Choroid plexus epithelial cell (primary cell): ENCODE measurements at places on chromosomes 12 and 14.

GRCh38 chr12:2225696-2226095, 172.9 kb downstream of the CACNA1C start:
- DNase-seq, result no peak

DNA sequence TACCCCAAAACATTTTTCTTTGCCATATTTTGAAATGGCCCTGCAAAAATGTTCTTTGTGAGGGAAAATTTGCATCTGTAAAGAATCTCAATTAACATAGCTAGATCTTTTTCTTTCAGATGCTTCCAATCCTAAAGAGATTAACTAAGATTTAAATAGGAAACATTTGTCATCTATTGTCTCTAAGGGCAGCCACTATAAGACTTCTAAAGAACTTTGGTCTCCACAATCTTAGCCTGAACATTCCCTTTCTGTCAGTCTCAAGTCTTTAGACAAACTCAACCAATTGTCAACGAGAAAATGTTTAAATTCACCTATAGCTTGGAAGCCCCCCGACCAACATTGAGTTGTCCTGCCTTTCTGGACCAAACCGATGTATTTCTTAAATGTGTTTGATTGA, 71.1 kb upstream of the RASSF8 start:
- no peak for DNase-seq

- DNase-seq, result no peak
These were observed 9.1 kb downstream of the INTS13 start for GRCh38 chr12:26928661-26929060.

DNA sequence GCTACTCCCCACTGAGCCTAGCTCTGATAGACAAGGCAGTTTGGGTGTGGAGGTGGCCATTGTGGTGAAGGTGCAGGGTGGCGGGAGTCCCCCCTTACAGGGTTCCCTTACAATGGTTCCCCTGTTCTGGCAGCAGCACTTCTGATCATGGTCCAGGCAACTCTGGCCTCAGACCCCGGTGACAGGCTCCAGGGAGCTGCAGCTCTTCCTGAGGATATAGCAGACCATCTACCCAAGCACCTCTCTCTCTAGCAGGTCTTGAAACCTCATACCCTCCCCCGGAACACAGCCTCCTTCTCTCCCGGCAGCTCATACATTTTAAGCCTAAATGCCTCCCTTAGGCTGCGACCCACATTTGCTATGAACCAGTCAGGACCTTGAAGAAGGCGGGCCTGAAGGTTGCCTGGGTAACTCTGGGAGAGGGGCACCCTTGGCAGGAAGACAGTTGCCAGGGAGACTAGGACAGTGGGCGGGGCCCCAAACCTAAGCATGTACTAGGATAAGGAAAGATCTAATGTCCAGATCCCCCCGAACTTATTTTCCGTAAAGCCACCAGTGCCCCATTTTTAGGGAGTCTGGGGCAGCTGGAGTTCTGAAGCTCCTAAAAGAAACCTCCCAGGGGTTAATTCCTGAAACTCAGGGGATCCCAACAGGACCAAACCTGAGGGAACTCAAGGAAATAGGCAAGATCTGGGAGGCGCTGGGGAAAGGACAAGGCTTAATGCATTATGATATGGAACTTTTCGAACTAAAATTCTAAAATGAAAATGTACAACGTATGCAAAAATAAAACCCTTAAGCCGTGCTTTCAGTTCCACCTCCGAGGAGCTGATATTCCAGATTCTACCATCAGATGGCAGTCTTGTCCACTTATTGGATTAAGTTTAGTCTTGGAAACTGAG, 4.5 kb upstream of the GDF11 start:
- peak; percentile 91 for DNase-seq

DNA sequence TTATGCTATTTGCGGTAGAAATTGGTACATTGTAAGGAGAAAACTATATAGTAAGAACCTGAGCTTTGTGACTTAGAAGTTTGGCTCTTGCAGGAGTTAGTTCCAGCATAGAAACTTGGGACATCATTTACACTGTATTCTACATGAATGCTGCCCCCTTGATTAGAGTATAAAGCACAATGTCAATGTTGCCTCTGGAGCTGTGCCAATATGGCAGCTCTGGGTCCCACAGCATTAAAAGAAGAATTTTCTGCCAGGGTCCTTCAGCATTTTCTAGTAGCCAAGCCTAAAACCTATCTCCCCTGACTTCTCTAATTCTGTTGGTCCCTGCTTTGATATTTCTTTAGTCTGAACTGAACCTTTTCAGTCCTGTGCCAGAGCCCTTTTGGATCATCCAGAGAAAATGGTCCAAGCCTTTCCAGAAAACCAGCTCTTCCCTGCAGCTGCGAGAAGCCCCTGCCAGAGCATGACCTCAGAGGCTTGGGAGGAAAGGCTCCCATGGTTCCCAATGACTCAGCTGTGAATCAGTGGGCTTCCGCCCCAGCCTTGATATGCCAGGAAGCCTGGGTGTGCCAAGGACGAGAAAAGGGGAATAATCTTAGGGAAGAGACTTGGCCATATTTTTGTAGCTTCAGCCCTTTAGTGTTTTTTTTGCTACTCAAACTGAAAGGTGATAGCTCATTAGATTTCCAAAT, 43.2 kb downstream of the PLEKHG7 start:
- peak; percentile 77 for DNase-seq

GRCh38 chr12:24795699-24796347, 153.1 kb downstream of the BCAT1 start:
- DNase-seq, result peak; percentile 13

DNA sequence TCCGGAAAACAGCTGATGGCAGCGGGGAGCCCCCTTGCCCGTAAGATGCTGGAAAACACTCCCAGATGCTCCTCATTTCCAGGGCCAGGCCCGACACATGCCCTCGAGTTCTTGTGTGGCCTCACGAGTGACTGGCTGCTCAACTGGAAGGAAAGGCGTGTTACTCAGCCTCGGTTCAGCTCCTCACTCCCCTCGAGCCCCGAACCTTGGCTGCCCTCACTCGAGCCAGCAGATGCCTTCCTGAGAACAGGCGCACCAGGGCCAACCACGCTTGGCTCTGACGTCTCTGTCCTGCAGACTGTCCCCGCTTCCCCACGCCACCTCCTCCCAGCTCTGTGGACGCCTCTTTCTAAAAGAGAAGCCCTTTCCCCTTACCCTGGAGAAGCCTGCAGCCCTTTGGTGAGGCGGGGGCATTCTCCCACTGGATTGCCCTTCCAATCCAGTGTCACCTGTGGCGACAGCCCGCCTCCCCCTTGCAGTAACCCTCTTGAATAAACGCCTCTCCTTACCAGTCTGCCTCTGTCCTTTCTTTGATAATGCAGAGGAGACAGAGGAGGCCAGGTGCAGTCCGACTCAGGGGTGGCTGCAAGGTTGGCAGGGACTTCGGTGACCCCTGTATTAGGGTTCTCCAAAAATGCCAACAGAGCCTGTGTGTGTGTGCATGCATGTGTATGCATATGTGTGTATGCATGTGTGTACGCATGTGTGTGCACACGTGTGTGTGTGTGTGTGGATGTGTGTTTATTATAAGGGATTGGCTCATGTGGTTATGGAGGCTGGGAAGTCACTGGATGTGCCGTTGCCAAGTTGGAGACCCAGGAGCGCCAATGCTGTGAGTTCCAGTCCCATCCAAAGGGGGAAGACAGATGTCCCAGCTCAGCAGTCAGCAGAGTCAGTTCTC, 166.3 kb downstream of the KIF26A start:
- no peak for DNase-seq

DNA sequence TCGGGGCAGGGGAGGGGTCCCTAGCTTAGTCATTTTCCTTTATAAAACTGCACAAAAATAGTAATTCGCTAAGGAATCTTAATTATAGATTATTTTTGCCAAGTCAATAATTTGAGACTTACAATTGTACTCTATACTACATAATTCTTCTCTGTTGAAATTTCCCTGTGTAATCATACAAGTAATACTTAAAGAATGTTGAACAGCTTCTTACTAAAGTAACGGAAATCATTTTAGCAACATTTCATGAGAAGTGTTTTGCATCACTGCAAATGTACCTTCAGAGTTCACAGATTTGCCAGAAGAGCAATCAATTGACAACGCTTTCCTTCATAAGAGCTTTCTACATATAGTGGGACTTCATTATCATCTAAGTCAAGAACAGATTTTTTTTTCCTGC, 7.9 kb upstream of the GNG2 start:
- DNase-seq, result peak; percentile 59

DNA sequence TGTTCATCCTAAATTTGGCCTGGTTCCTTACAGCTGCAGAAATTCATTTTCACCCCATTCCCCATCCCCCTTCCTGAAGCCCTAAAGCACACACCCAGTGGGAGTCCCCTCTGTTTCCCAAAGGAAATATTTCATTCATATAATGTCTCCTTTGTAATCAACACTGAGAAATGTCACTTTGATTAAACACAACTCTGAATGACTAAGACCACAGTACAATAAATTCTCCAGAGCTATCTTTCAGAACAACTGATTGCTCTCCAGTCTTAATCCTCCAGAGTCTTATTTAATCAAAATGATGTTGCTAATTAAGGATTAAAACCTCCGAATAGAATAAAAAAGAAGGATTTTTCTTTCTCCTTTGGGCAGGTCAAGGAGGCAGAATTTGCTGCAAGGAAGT, 6.4 kb downstream of the SLC15A5 start:
- no peak for DNase-seq

DNA sequence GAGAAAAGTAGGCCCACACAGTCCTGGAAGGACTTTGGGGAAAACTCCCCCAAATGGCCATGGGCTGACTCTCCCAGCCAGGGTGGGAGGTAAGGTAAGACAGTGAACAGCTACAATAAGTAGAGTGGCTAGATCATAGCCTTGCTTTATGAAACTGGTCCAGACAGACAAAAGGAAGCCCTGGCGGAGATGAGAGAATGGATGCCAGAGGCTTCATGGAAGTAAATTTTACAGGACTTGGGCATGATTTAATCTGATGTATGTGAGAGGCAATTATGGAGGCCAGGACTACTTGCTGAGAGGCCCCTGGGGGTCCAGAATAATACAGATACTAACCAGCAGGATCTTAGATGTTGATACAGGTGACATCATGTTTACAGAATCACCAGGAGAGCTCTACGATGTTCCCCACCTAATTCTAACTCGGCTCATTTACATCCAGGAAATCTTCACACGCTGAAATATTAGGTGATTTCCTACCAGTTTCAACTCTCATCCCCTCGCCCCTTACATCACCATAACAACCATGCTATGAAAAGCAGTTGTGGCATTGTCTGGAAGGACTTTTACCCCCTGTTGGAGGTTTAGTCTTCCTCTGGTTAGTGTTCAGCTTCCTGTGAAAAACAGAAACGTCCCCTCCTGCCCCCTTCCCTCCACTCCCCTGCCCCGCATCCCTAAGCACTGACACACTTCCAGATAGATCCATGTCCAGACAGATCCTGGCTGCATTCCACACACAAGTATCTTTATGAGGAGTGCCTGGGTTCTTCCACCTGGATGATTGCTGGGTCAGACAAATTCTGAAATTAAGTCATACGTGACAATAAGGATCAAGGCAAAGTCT, 39.5 kb upstream of the NT5DC3 start:
- peak; percentile 26 for DNase-seq

- no peak for DNase-seq
These were observed 308.4 kb upstream of the NAV3 start for GRCh38 chr12:77522247-77522646.

GRCh38 chr12:20985399-20985798, 145.6 kb upstream of the SLCO1B1 start:
- DNase-seq, result no peak

- DNase-seq, result no peak
These were observed 343.2 kb upstream of the TMTC1 start for GRCh38 chr12:30126944-30127343.

DNA sequence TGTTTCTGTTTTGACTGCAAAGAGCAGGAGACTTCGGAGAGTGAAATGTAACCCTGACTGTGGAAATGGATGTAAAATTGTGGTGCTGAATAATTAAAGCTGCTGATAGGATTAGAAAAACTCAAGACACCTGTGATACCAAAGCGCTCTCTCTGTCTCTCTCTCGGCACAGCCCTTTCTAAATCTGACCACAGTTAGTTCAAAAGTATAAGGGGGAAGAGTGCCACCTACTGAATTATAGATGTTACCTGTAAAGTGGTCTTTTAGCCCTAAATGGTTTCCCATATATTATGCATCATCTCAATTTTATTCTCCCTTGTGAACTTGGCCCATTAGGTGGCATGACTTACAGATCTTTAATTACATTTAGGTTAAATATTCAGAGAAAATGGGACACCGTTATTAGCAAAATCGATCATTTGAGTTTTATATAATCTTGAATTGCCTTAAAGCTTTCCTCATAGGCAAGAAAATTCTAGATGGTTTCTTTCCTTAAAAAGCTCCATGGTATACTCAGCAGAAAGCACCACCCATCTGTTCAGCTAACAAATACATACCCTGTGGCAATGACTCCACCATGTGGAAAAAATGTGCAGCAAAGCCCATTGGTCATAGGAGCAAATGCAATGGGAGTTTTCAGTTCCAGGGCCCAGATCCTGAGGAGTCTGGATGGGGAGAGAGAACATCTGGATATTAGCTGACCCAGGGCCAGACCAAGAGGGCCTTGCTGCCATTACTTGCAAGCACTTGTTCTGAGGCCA, 18.1 kb downstream of the RFC5 start:
- peak; percentile 68 for DNase-seq

DNA sequence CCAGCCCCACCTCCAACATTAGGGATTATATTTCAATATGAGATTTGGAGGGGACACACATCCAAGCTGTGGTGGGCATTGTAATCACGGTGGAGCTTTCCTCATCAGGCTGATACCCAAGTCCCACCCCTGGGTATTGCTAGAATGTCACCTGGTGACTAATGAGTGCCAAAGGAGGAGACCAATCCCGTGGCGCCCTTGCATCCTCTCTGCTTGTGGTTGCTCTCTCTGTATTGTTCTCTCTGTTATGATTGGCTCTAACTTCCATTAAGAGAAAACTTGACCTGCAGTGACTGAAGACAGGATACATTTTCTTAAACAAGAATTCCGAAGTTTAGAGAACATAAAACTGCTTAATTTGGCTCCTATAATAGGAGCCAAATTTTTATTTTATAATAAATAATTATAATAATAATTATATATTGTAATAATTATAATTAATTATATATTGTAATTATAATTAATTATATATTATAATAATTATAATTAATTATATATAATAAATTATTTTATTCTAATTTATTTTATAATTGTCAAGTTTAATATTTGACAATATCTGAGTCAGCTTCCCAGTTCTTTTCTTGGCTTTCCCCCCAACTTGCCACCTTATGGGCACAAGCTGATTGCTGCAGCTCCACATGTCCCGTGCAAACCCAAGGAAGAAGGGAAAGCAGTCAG, 420.1 kb downstream of the DIO2 start:
- no peak for DNase-seq

DNA sequence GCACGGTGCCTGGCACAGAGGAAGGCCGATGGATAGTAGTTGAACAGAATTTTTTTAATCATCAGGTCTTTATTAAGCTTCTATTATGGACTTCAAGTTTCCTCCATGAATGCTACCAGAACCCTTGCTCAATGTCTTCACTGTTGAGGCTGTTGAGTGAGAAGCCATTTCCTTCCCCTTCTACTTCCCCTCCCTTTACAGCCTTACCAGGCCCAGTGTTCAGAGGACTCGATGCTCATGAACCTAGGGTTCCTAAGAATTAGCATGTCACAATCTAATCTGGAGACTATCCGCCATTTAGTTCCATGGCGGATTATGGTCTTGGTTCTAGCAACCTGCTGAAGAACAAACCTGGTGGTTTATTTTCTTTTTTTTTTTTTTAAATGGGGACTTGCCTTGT, 17.7 kb downstream of the ETV6 start:
- DNase-seq, result no peak
